HS-27A (cell line): ENCODE measurements at places on chromosomes 1 and 21.

DNA sequence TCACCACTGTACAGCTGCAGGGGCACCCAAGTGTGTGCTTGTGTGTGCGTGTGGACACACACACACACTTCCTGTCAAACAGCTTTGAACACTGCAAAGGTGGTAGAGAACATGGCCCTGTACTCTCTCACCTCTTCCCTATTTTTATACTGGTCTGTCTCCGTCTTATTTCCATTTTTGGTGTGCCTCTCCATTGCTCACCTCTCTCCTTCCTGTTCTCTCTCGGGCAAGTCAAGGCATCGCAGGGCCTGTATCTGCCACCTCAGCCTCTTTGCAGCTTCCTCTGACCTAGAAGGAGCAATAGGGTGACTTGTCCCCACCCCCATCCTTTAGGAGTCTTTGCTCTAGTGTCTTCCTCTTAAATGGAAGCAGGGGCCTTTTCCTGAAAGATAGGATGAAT lies 2.2 kb downstream of the SMCP start:
- DNase-seq: no peak

DNA sequence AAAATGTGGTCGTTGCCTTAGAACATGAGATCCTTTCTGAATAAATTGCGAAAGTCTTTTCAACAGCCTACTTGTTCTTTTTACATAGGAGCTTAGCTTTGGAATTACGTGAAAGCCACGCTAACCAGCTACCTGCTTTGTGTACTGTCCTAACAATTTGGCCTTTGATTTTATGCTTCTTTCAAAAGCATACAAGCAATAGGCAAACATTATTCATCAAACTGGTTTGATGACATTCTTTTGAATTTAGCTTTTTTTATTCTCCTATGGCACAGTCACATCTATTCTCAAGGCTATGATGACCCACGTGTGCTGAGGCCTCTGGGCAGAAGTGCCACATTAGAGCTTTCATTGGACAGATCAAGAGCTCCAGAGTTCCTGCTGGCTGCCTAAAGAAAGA lies 178.0 kb upstream of the DPT start:
- no peak for DNase-seq

GRCh38 chr1:171160639-171161354 lies 24.3 kb upstream of the FMO2 start:
- DNase-seq: no peak

DNA sequence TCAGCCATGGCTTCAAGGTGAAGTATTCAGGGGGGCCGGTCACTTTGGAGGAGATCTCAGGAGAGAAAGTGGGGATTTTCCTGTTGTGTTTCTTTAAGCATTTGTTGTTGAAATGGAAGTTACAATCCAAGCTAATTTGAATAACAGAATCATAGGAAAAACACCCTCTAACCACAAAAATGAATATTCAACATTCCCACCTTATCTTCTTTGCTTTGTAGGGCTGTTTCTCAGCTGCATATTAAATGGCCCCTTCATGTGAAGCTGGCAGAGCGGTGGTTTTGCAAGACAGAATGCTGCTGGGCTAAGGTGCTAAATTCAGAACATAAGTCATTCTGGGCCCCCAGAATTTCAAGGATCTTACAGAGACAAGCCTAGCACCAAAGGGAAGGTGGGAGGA lies 279.0 kb downstream of the RRAGC start:
- no peak for DNase-seq

DNA sequence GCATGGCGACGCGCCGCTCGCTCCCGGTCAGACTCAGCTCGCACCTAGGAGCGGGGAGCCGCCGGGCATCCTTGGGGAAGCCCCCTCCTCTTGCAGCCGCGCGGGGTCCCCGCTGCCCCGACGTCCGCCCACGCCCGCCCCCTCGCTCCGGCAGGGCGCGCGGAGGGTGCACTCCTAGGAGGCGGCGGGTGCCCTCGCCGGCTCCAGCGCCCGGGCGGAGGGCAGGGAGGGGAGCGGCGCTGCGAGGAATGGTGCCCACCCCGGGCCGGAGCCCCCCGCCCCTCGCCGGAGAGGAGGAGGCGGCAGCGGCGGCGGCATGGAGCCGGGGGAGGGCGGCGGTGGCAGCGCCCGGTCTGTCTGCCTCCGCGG lies 488 bp downstream of the FAM78B start:
- no peak for DNase-seq

DNA sequence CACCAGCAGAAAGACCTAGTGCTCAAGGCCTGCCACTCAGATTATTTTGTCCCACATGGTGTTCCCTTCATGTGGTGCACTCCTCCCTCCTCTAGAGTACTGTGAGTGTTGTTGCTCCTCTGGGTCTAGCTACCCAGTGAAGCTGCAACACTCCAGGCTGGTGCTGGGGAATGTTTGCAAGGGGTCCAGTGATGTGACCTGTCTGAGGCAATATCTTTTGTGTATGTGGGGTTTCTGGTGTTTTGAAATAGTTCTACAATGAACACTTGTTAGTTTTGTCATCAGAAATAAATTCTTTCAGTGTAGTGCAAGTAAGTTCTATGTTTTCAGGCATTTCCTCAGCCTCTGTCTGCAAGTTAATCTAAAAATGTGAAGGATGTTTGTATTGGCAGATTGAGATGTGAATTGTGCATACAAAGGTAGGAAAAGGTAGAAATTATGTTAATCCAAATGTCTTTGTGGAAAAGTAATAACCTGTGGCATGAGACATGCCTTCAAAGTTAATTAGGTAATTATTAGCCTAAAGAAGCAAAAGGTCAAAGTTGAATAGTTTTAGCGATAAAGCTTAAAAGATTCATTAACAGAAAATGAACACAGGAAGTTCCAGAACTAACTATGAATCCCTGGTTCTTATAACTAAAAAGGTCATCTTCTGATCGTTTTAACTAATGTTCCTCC lies 616.8 kb downstream of the LTN1 start:
- no peak for DNase-seq

DNA sequence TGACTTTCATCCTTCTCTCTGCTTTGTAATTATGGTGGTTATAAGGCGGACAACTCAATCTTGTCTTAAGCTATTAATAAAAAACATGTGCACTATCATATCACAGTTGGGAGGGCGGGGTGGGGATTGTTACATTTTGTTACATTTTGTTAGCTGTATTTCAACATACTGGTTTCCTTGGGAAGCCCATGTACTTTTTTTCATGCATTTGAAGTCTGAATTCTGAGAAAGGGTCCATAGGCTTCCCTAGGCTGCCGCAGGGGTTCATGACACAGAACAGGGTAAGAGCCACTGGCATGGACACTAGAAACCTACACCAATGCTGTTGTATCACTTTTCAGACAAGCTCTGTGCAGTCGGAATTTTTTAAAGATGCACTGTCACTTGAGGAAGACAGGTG lies 178.8 kb downstream of the ETS2 start:
- no peak for DNase-seq

DNA sequence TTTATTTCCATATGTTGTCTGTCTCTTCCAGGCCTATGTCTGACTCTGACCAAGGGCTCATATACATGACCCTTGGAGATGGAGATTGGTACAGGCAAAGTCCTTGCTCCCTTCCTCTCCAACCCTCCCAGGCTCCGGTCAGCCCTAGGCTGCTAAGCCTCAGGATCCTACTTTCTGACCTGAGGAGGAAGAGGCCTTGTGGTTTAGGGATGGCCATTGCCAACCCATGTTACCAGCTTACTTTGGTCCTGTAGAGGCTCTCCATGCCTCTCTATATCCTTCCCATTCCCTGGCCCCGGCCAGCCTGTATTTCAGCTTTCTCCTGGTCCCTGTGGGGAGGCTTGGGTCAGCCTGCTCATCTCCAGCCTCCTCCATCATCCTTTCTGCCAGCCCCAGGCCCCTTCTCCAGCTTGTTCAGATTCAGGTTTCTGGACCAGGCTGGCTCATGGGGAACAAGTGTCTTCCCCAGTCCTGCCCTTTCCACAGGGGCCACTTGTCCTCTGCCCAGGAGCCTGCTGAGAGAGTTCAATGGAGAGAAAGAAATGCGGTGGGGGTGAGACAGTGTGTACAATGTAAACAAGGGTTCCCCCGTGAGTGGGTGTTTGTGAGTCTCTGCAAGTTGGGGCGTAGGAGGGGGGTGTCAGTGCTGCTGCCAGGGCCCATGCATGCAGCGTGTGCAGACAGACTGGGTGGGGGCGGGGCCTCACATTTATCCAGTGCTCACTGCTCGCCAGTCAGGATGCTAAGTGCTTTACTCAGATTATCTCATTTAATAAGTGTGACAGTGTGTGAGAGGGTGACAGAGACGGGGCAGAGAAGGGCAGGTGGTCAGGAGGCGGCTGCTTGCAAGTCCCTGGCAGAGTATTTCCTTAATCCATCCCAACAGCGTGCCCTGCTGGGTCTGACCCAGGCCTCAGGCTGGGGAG lies 31.3 kb upstream of the FOXO6 start:
- DNase-seq: no peak

DNA sequence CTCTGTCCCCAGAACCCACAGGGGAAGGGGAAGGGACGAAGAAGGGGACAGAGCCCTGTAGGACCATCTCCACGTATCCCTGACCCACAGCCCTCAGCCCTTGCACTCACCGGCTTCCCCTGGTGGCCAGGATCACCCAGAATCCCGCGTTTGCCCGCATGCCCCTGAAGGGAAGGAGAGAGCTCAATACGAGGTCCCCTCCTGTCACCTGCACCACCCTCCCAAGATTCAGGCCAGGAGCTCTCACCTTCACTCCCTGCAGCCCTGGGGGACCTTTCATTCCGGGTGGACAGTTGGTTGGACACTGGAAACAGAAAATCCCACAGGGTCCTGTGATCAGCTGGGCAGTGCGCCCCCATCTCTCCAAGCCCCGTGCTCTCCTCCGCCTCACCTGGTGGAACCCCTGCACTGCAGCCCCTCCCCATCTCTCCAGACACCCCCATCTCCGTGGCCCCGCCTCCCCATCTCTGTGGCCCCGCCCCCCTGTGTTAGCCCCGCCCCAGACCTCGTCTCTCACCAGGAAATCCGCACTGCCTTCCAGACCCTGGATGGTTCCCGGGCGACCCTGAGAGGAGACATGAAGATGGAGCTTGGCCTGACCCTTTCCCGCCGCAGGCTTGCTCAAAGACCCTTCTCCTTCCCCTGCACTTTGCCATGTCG lies 6.0 kb downstream of the COL9A2 start:
- no peak for DNase-seq

GRCh38 chr1:24864370-24864777 lies 65.7 kb downstream of the RUNX3 start:
- no peak for DNase-seq

DNA sequence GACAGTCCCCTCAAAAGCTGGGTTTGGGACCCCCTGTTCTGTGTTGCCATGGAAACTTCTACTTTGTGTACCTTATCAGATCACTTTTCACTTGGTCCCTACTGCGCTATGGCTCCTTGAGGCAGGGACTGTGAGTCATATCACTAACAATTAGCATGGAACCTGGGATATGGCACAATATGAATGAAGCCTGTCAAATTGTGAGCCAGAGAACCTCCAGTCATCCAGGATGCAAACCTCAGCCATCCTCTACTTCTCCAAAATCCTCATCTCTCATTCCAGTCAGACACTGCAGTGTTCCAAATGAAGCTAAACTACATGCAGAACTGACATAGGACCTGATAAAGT lies 11.2 kb upstream of the CAPZB start:
- no peak for DNase-seq

- no peak for DNase-seq
Measured at GRCh38 chr1:192626366-192627179, 9.4 kb upstream of the RGS13 start.

DNA sequence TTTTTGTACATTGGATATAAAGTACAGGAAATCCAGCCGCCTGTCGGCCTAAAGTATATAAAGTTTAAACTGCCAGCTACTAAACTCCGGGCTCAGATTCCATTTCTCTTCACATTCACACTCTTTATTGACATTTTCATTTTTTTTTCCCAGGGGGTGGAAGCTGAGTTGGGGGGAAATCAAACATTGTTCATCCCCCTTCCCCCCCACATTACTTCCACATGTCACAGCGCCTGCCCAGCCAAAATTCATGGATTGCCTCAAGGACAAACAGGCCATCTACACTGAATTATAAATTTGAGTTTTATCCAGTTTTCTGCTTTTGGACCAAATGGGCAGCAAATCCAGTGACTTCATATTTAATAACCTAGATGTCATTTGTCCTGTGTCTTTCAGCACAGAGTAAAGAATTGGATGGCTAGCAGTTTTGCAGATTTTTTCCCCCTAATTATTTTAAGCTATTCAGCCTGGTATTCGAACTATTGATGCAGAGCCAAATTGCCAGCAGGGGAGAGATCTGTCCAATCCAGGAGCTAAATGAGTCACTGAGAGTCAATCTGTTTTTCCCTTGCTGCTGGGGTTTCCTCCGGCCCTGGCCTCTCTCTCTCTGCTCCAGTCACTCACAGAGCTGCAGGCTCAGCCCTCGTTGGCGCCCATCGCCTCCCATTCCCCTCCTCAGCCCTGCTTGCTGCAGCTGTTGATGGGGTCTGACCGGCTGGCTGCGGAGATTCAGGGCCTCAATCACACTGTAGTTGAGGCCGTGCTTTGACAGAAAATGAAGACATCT lies 98.0 kb downstream of the LMO4 start:
- DNase-seq: no peak

DNA sequence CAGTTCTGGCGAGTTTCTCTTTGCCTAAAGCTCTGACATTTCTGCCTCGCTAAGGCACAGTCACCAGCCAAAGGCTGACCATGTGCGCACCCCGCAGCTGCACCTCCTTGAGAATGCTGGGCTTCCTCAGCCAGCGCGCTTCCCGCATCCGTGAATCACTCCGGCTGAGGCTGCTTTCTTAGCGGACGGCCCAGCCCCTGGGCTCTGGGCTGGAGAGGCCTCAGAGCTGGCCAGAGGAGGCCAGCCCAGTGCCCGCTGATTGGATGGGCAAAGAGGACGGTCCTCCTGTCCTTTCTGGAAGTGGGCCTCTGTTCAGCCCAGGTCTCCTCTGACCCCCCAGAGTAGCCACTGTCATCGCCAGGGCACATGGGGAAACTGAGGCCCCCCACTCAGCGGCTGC lies 56.1 kb downstream of the PRDM16 start:
- DNase-seq: no peak

DNA sequence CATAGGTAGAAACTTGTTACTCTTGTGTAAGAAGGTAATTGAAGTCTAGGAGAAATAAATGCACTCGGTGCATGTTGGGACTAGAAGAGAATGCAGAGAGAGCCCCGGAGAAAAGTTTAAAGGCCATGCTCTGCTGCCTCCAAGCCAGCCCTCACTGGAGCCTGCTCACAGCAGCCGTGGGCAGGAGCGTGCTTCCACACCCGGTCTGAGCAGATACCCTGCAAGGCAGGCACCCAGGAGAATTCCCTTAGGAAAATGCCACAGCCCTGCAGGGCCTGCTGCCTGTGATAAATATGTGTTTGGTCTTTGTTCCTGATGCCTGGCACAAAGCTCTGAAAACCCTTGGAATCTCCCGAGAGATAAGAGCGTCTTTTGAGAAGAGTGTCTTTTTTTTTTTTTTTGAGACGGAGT lies 22.8 kb downstream of the C2CD2 start:
- DNase-seq: no peak

- DNase-seq: no peak
Measured at GRCh38 chr1:194717334-194717733, 1530.9 kb upstream of the B3GALT2 start.
